NCI-H524 treated with DMSO at 0.1 percent for 48 hours (cell line): ENCODE measurements at places on chromosomes 1 and 21.
A peak's percentile ranks its signal among the peaks of the same experiment; 100 is the strongest.

DNA sequence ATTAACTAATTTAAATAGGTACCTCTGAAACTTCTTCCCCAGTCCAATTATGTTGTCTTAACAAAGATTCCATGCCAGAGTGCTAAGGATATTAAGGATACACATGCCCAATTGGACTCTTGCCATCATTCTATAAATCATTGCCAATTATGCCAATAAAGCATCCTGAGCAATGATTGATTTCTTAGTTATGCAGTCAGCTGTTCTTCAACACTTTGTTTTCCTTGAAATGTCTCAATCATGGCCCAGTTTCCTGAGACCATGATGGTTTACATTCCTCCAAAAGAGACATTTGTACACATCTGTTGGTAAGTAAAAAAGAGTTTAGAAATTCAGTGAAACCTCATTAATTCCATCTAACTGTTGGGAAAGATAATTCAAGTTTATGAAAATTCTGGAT lies 180.4 kb upstream of the PKN2 start:
- DNase-seq, result no peak

DNA sequence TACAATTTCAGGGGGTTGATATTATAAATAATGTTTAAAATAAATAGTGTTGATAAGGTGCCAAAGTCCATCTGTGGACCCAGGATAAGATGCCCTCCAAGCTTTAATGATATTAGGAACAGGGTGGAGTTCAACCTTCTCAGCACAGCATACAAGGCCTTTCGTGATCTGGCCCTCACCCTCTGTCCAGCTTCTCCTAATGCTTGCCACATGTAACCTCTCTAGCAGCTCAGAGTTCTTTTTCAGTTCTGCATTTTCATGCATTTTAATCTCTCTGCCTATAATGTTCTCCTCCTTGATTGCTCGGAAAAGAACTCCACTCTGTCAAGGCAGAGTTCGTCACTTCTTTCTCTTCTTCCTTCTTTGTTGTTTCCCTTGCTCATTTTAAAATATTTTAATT lies 21.4 kb upstream of the SMAP2 start:
- DNase-seq, result no peak

- no peak for DNase-seq
Measured at GRCh38 chr1:186213225-186213607, 161.8 kb downstream of the TPR start.

DNA sequence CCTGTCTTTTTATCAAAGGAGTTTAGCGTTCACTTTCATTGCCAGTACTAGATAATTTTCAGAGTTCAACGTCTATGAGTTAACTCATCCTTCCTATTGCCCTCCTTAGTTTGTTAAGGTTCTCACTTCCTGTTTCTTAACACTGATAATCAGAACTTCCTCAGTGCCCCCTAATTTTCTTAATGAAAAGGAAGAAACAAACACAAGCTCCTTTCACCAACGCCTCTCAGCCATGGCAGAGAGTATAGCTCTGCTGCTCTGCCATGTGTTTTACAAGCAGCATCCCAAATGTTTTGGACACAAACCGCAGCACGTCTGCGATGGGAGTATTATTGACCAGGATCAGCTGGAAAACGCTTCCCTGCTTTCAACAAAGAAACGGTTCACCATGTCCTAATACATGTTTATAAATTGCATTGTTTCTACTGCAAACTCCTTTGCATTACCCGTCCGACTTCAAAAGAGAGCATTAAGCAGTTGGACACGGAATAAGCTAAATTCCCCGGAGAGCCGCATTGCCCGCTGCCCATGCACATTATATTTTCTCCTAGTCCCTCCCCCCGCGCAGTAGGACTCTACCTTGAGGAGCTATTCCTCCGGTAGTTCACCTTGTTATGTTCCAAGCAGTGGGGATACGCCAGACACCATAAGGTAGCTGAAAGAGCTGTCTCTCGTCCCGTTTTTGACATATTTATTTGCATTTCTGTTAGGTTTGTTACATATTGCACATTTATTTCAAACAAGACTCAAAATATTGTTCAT lies 561 bp downstream of the OLFM3 start:
- peak; percentile 18 for DNase-seq

GRCh38 chr1:174974711-174975119 lies 25.0 kb upstream of the CACYBP start:
- DNase-seq, result peak; percentile 46

DNA sequence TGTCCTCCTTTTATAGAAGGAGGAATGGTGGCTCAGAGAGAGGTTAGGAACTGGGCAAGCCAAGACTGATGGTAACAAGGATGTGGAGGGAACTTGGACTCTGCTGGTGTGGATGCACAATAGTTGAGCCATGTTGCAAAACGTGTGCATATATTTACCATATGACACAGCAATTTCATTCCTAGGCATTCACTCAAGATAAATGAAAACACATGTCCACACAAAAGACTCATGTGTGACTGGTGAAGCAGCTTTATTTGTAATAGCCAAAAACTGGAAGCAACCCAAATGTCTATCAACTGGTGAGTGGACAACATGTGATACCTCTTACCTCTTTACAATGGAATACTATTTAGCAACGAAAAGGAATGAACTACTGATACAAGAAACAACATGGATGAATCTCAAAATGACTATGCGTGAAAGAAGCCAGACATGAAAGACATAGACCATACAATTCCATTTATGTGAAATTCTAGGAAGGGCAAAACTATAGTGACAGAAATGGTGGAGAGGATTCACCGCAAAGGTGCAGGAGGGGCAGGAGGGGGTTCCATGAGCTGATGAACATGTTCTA lies 36.2 kb downstream of the CAMK2N1 start:
- DNase-seq, result no peak

- DNase-seq, result no peak
Measured at GRCh38 chr1:225448146-225448805, 20.4 kb upstream of the LBR start.

- no peak for DNase-seq
Measured at GRCh38 chr21:33281096-33281652, 15.0 kb downstream of the IL10RB start.

DNA sequence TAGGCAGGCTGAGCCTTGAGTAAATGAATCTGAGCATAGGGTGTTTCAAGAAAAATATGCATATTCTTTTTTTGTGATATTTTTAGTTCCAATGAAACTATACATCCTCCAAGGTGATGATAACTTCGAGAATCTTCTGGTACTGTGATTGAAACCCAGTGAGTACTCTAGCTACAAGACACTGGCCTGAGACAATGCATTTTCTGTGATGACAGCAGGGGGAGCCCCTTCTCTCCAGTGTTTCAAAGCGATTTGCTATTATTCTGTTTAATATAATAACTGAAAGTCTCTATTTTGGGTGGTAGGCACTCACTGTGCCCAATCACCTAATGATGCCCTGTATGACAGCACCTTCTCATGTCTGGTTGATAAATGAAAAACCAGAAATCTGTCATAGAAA lies 12.1 kb downstream of the IRF2BP2 start:
- peak; percentile 16 for DNase-seq

GRCh38 chr1:160768295-160768657 lies 27.7 kb upstream of the LY9 start:
- no peak for DNase-seq

GRCh38 chr1:230696722-230697437 lies 17.0 kb downstream of the AGT start:
- no peak for DNase-seq

GRCh38 chr1:54728027-54728426 lies 12.4 kb downstream of the TTC4 start:
- no peak for DNase-seq

- no peak for DNase-seq
Measured at GRCh38 chr1:225980005-225980836, 18.9 kb downstream of the SDE2 start.

DNA sequence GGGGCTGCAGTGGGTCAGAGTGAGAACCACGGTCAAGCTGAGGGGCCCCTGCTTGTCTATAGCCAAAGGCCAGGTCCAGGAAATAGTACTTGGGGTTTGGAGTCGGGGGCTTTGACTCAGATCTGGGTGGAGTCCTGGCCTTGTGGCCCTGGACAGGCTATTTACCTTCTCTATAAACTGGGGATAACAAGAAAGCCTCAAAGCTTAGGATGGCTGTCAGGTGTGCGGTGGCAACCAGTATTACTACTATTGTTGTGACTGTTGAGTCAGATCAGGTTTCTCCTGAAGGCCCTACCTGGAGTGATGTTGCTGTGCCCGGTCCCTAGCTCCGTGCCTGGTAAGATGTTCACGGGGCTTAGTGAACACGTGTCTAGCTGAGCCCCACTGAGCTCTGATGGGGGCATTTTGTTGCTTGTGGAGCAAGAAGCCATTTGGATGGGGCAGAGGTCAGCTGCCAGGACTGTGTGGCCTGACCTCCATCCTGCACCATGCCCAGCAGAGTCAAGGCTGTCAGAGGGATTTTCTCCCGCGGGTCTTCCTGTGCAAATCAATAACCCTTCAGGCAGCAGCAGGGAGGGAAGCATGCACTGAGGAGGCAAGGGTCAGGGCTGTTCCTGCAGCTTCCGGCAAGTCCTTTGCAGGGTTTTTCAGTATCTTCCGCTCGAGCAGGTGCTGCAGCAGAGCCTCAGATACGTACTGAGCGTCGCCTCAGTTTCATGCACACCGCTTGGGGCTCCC lies 170.3 kb downstream of the CAMTA1 start:
- no peak for DNase-seq

DNA sequence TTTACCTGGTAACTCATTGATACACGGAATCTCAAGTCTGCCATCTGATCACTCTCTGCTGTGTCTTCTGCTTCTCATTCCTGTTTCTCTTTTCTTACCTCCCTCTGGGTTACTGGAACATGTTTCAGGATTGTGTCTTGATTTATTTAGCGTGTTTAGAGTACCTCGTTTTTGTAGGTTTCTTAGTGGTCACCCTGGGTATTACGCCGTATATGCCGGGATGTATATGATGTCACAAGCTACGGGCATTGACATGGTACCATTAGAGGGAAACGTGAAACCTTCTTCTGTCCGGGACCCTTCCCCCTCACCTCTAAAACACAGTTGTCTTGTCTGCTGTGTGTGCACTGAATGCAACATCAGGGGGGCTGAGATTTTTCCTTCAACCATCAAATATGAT lies 2.8 kb downstream of the ACTRT2 start:
- DNase-seq, result no peak

GRCh38 chr1:211616231-211616964 lies 37.4 kb upstream of the SLC30A1 start:
- DNase-seq, result no peak

- no peak for DNase-seq
Measured at GRCh38 chr1:229803626-229804217, 177.7 kb downstream of the URB2 start.

- no peak for DNase-seq
Measured at GRCh38 chr1:38050397-38051078, 3.9 kb upstream of the POU3F1 start.

DNA sequence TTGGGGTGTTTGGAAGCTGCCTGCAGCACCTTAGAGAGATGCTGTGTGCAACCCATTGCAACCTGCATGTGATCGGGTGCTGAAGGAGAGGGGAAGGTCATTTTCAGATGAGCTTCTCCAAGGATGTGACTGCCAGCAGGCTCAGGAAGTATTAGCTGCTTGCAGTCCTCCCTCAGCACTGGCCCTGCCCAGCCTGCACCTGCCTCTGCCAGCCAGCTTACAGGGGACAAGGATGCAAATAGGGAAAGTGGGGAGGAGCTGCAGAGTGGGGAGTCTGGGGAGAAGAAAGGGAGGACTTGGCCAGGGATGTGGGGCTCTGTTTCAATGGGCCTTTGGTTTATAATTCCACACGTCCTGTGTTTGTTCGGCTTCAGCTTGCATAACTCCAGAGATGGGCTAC lies 254.5 kb downstream of the RRAGC start:
- DNase-seq, result no peak

DNA sequence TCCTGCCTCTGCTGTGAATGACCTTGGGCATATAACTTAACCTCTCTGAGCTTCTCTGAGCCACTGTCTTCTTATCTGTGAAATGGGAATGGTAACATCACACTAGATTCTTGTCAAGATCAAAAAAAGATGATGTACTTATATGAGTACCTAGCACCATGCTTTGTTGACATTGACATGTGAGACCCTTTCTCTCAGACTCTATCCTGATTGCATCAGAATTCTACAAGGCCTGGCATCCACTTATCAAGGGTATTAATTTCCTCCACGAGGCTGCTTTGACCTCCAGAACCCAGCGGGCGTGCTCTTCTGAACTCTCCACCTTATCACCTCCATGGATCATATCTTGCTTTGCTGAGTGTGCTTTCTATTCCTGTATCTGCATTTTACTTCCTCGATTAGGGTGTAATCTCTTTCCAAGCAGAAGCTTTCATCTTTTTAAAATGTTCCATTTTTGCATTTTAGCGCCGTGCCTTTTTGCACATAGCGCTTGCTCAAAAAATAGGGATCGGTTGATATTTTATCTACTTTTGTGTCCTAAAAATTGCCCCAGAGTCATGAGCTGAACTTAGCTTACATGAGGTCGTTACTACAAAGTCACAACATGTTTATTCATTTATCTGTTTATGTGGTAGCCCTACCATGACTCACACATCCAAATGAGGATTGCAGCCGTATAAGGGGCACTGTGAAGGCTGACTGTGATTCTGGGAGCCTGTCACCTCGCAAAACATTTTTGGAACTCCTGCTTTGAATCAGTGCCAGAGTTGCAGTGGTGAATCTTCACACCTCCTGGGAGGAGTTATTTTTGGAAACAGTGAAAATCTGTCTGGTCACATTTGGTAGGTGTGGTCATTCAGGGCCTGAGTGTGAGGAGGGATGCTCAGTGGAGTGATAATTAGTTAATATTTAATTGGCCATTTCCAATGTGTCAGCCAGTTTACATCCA lies 63.2 kb downstream of the IER5 start:
- no peak for DNase-seq

GRCh38 chr1:17765444-17766411 lies 10.6 kb downstream of the ACTL8 start:
- no peak for DNase-seq

DNA sequence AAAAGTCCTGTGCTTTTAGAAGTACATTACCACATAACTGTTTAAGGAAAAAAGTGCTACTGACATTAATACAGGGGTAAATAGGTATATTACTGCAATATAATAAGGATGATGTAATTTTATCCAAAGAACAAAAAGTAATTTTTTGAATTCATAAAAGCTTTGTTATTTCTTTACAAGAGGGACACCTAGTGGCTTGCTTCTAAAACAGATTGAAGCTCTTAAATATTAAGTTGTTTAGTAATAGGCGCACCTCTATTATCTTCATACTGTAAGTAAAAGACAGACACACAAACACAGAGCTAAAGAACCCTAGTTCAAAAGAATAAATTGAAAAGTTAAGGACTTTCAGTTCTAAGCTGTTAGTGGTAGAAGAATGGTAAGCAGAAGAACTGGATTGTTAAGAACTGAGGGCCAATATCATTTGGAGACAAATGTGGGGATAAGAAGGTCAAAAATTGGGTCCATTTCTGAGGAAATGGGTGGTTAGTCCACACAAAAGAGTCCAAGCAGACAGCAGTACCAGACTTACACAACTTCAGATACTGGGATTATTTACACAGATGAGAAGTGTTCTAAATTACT lies 15.4 kb downstream of the ZNHIT6 start:
- DNase-seq, result no peak
